Nucleus accumbens (tissue), 56 donors: ENCODE measurements at places on chromosomes 7 and 10.

- no peak for DNase-seq
These were observed 260.5 kb upstream of the CACNA2D1 start for GRCh38 chr7:82704121-82704520.

- DNase-seq, result no peak
These were observed 237.5 kb upstream of the KLF6 start for GRCh38 chr10:4022473-4022872.

DNA sequence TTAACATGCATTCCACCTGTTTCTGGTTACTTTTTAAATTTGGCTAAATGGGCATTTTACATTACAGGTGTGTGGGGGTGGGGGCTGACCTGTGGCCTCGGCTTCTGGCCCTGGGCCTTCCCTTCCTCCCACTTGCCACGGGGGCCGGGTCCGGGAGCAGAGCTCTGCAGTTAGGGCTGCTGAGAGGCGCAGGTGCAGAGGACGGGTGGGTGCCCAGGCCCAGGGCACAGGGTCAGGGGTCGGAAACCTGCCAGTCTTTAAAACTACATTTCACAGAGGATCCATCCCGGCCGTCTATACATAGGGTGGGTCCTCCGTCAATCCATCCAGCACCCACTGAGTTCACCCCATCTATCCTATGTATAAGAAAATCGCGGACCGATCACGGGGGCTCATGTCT lies 106.5 kb upstream of the INSIG1 start:
- no peak for DNase-seq

GRCh38 chr10:58575491-58575890 lies 62.8 kb downstream of the BICC1 start:
- DNase-seq, result no peak

- no peak for DNase-seq
These were observed 1.3 kb upstream of the PIP start for GRCh38 chr7:143130541-143130940.

GRCh38 chr10:21687266-21688008 lies 153.4 kb downstream of the MLLT10 start:
- no peak for DNase-seq

GRCh38 chr10:5890452-5890915 lies 441 bp downstream of the FBH1 start:
- no peak for DNase-seq

GRCh38 chr10:109956454-109957091 lies 33.3 kb upstream of the XPNPEP1 start:
- DNase-seq, result no peak

- no peak for DNase-seq
These were observed at the start of gene RBM20 for GRCh38 chr10:110643653-110644597. Gene RBM20 (plus strand): TSS chr10:110644336. CDS start chr10:110644455, 119 bp downstream.

- peak; percentile 56 for DNase-seq
These were observed 1.0 kb upstream of the FAM20C start for GRCh38 chr7:191105-191980.

DNA sequence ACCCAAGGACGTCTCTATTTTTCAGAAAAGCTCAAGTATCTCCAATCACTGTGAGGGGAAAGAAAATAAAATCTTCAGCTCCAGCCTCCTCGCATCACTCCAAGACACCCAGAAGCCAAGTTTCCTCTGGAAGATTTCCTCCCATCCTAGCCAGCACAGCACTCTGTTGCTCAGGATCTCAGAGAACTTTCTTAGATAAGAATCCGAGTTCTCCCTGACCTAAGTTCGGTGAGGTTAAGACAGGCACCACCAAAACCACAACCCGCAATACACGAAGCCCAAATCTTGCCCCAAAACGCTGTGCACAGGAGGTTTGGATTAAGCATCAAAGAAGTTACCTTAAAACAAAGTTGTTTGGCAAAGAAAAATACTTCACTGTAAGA lies 4.2 kb downstream of the FAM53B start:
- DNase-seq, result no peak

GRCh38 chr7:127901895-127902703 lies 129.1 kb downstream of the LRRC4 start:
- no peak for DNase-seq

- no peak for DNase-seq
These were observed 315.9 kb upstream of the ETV1 start for GRCh38 chr7:14305233-14305866.

DNA sequence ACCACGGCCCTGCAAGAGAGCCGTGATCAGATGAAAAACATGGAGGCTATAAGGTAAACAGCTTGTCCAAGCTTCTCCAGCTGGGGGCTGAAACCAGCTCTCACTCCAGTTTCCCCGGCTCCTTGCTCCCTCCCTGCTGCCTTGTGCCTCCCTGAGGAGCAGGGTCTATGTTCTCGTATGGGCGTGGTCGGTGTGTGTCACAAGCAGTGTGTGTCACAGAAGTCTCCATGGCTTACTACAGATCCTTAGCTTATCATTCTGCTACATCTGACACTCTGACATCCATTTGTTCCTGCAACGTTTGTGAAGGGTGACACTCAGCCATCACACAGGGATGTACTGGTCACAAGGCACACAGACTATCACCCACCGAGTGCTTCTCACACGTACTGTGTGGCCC lies 54.6 kb downstream of the CSGALNACT2 start:
- no peak for DNase-seq

DNA sequence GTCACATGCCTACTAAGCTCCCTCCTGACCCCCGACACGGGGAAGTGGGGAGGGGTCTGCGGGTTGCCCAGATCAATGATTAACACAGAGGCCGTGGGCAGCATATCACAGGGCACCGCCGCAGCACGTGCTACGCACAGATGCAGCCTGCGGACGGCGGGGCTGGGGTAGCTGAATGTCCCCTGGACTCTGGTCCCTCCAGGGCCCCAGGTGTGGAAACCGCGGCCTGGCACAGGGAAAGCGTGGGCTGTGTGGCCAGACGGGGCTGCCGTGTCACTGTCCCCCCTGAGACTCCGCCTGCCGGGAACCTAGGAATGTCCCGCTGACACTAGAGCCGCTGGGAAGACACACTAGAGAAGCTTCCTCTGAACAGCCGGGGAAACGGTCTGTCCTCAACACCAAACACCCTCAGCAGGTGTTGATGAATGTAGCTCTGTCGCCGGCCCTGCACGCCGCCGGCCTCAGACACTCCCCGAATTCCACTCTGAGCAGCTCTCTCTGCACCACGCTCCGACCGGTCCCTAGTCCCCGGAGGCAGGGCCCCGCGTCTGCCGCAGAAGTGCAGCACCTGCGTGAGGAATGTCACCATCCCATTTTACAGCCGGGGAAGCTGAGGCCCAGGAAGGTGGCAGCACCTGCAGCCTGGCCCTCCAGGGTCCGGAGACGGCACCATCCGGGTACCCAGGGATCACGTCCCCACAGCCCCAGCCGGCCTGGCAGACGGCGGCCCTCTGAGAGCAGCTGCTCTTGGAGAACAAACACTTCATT lies 33.4 kb upstream of the PDGFA start:
- no peak for DNase-seq

- DNase-seq, result no peak
These were observed 67.8 kb downstream of the ZNF365 start for GRCh38 chr10:62442006-62442405.

- DNase-seq, result no peak
These were observed 196.9 kb upstream of the RHOBTB1 start for GRCh38 chr10:61140765-61141392.

GRCh38 chr10:101816376-101816775 lies 1.9 kb downstream of the OGA start:
- DNase-seq, result no peak

GRCh38 chr10:62647375-62648092 lies 157.0 kb upstream of the ADO start:
- DNase-seq, result no peak

- no peak for DNase-seq
These were observed 41.4 kb downstream of the EPHB4 start for GRCh38 chr7:100785878-100786277.

DNA sequence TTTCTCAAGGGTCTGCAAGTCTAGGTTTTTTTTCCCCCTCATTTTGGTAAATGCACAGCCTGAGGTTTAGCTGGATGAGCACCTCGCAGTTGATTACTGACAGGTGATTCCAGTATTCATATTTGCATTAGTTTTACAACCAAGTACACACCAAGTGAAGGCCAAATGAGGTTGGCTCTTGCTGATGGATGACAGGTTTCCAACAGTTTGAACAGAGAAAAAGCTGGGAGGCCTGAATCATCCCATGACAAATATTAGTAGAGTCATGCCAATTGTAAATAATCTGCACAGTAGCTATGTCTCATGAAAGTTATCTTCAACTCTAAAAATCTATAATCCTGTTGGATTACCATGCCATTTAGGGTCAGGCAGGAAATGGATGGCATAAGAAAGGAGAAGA lies 399.8 kb downstream of the HTR7 start:
- no peak for DNase-seq

GRCh38 chr10:4186849-4187540 lies 402.0 kb upstream of the KLF6 start:
- no peak for DNase-seq

DNA sequence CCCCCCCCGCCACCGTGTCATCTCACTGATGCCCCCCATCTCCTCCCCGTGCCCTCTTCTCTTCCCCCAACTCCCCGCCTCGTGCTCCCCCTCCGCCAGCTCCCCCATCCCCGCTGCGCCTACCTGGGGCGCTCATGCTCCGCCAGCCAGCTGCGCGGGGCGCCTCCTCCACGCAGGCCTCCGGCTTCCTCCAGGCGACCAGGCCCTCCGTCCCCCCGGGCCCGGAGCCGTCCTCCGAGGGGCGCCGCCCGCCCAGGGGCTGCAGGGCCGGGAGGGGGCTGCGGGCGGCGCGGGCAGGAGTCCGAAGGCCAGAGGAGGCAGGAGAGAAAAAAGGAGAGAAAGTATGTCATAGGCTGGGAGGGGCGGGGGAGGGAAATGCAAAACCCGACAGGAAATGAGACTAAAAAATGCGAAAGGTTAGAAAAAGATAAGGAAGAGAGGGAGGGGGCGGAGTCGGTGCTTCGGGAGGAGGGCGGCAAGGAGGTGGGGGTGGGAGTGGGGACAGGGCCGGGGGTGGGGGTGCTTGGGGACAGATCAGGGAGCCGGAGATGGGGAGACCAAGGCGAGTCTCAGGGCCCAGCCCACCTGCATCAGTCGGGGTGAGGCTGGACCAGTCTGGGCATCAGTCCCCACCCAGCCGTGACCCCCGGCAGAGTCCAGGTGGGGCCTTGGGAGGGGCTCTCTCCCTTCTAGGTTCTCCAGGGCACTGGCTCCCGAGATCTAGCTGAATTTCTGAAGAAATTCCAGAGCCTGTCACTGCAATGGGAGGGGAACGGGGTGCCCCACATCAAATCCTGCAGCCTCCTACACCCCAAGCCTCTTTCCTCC lies at the start of gene CARD11:
TSS of gene CARD11 (minus strand) at position 324 of the 828 bp plus-strand sequence. CDS start 85,361 bp downstream, outside the sequence.
- DNase-seq, result no peak

GRCh38 chr7:107023522-107024151 lies 20.9 kb upstream of the PRKAR2B start:
- DNase-seq, result no peak

DNA sequence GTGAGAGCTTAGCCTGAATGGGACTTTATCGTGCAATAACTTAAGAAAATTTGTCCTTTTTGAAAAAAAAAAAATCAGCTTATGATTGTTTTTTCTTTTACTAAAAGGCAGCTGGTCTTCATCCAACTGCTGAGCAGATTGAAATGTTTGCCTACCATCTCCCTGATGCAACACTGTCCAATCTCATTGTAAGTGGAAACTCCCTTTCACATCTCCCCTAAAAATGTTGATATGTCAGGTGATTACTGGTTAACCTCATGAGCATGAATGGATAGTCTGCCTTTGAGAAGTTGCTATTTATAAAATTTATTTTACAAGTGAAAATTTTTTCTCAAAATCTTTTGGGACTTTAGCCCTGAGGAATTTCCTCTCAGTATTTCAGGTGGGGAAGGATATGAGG lies 17.8 kb upstream of the HKDC1 start:
- DNase-seq, result no peak

DNA sequence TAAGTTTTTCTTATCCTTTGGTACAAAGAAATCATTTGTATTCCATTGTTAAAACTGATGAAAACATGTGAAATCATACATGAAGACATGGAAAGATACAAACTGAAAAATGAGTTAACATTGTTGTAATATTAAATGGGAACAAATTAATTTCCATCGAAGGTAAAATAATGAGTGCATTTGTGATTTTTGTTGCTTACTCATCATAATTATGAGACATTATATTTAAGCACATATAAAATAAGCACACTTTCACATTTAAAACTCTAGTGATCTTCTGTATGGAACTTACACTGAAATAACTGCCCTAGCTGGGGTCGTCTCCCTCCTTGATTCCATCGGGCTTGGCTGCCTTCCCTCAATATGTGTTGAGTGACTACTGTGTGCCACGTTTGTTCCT lies 204.2 kb upstream of the PRPS1L1 start:
- no peak for DNase-seq

GRCh38 chr7:109322833-109323232 lies 753.2 kb downstream of the DNAJB9 start:
- DNase-seq, result no peak

DNA sequence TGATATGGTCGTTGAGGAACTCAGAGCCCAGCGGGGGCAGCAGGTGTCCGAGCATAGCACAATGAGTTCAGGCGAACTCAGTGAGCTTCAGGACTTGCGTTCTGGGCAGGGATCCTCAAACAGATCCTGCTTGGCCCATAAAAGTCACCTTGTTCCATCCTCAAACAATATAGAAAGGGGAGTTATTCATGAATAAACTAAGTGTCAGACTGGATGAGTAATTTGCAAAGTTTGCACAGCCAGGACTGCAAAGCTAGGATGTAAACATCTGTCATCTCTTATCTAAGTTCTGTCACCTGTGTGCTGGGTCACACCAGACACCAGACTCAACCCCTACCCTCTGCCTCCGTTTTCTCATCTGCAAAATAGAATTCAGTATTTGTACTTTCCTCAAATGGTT lies 58.0 kb upstream of the PFKP start:
- no peak for DNase-seq

GRCh38 chr7:77542409-77542808 lies 5.3 kb downstream of the PTPN12 start:
- no peak for DNase-seq

DNA sequence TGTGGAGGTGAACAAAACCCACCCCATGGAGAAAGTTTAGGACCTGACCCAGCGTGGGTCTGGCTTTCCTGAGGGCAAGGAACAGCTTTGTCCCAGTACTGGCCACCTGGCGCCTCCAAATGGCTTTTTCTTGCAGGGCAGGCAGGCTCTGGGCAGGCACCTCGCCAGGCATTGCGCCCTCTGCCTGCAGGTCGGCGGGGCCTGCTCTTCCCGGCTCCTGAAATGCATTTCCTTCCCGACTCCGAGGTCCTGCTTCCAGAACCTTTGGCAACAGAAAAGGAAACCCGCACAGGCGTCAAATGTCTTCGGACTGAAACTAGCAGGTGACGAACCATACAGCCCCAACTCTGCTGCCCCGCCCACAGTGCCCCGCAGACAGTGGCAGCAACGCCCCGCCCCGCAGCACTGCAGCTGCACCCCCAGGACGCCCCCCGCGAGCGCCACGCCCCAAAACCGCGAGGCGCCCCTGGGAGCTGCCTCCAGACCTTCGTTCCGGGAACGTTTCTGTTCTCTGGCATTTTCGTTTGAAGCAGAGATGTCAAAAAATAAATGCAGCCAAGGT lies 65.5 kb downstream of the C10orf143 start:
- DNase-seq, result no peak

- DNase-seq, result no peak
These were observed 39.6 kb downstream of the ENTPD1 start for GRCh38 chr10:95795602-95796001.

- DNase-seq, result no peak
These were observed 721.9 kb downstream of the TNS3 start for GRCh38 chr7:46859963-46860475.
